ENCODE measurements at places on chromosomes 1 and 21.

DNA sequence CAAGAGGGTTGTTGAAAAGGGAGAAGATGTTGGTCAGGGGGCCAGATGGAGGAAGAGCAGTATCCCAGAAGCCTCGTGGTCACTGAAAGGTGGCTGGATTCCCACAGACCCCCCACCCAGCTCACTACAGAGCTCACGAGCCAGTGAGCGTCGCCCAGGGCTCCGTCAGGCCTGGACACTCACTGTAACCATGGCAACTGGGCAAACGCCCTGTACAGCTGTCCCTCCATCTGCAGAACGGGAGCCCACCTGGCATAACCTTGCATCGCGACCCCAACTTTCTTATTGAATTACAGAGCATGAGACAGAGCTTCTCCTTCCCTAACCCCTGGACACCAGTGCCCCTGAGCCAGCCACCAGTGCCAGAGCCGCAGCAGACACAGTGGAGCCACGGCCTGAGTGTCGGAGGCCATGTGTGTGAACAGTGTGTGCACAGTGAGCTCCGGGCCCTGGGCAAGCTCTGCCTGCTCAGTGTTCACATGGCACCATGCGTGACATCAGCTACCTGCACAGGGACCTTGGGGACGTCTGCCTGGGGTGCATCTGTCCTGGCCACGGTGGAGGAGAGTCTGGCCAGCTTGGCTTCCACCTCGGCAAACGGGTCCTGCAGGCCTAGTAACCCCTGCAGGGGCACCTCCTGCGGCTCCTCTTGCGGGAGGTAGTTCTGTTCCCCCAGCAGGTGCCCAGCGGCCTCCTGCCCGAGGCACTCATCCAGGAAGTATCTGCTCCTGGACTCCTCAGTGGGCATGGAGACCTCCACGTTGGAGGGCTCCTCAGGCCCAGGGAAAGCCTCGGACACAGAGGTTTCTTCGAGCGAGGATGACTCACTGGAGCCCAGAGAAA, 25.9 kb upstream of the DDOST start:
- no peak for DNase-seq

DNA sequence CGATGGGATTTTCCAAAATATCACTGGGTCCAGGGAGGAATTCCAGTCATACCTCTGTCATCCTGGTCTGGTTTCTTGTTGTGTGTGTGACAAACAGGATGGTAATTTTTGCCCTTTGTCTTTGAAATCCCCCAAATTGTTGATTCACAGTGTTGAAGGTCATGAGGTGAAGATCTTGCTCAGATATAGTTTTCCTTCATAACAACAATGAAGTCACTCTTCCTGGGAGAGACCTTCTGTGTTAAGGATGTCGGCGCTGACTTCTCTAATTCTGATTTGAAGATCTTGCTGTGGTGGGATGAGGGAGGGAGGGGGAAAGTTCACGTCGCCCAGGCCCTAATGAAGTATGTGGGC, 32.2 kb upstream of the MPZL1 start:
- DNase-seq, result no peak

DNA sequence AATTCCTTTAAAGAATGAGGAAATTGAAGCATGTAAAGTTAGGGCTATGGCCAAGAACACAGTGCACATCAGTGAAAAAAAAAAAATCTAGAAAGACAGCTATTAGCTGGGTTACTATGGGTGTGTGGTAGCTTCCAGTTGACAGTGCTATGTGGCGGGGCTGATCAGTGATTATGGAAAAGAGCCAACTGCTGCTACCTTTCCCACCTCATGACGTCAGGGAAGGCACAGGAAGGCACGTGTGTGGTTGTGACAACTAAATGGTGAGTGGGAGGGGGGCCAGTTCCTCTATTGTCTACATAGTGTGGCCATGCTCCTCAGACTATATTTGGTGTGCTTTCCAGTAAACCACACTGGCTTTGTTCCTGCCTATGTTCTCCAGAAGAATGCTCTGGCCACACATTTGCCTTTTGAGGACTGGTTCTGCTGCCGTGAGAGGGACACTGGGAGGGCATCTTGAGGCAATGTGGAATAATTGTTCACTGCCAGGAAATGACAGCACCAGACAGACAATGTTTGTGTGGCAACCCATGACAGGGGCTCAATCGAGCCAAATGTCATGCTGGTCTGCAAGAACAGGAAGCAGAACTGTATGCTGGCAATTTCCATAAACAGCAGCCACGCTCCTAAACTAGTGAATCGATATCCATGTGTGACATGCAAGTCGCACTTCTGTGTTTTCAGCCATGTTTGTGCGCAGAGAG, 3.0 kb upstream of the SDE2 start:
- no peak for DNase-seq

DNA sequence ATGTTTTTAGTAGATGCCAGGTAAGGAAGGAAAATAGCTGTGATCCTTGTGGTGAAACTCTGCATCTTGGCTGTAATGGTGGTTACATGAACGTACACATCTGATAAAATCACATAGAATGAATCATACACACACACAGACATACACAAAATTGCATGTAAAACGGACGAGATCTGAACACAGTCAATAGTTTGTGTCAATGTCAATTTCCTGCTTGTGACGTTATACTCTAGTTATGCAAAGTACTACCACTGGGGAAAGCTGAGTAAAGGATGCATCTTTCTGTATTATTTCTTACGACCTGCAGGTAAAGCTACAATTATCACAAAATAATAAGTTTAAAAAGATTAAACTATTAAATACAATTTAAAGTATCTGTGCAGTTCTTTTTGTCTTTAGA, 493.7 kb upstream of the ZP4 start:
- DNase-seq, result no peak

DNA sequence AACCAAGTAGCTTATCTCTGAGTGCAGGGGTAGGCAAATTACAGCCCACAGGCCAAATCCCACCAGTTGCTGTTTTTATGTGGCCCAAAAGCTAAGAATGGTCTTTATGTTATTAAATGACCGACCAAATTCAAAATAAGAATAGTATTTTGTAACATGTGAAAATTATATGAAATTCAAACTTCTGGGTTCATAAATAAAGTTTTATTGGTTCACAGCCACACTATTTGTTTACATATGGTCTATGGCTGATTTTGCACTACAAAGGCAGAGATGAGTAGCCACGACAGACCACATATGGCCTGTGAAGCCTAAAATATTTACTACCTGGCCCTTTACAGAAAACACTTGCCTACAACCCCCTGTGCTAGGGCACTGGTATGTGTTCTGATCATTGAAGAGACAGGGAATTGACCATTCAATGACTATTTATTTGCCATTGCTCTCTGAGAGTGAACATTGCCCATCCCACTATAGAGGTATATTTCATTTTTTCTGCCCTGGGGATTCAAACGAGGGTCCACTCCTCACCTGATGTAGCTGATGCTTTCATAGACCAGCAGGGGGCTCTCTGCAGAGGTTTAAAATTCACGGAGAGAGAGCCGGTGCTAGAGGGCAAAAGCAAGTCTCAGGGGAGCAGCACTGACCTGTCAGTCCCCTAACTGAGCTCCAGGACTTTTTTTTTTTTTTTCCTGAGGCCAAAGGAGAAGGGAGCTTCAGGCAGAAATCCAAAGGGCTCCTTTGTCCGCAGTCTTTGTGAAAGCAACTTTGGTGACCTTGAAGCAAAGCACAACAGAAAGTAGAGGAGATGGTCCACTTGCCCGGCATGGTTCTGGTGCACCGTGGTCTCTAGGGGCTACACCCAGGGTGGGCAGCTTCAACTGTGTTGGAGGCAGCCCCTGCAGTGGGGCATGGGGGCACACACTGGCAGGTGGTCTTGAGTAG, 7.3 kb upstream of the GNL2 start:
- no peak for DNase-seq

DNA sequence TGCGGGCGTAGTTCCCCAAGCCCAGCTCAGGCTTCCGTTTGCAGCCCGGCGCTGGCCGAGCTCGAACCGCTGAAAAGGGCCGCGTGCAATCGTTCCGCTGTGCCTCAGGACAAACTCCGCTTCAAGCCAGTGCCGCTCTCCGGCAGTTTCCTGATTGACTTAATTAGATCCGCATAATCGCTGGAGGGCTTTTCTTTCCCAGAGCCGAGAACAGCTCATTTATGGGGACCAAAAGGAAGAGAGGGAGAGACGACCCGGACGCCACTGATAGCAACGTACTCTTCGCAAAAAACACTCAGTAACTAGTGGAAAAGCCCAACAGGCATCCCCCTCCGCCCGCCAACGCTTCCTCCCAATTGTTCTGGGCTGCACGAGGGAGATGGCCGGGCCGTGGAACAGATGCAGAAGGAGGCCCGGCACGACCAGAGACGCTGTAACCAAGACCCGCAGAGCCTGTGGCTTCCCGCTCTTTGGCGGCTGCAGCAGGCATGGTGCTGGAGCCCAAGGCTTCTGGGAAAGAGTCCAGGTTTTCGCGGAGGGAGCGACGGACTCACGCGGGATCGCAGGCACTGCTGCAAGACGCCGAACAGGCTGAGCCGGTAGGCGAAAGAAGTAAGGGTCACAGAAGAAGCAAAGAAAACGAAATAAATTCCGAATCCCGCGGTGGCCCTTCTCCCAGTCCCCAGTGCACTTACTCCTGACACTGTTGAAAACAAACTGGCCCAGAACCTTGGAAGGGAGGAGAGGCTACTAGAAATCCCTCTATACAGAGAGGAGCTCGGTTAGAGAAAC, 3.6 kb upstream of the FOXD2 start:
- DNase-seq, result no peak

- no peak for DNase-seq
Observed at GRCh38 chr1:200075938-200076546, 48.5 kb downstream of the NR5A2 start.

DNA sequence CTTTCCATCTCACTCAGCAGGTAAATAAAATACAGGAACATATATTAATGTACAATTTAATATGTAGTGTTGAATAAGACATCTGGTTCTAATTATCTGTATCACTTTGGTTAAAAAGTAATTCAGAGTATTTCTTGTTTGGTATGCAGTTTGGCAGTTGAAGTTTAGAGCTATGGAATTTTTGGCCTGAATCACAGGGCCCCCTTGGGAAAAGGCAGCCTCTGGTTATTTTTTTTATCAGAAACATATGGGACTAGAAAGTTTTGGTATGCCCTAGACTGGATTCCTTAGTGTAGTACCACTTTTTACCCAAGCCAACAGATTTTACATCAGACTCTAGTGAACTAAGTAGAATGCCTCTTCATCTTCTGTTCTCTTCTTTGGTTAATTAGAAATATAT, 26.4 kb downstream of the CNST start:
- no peak for DNase-seq

DNA sequence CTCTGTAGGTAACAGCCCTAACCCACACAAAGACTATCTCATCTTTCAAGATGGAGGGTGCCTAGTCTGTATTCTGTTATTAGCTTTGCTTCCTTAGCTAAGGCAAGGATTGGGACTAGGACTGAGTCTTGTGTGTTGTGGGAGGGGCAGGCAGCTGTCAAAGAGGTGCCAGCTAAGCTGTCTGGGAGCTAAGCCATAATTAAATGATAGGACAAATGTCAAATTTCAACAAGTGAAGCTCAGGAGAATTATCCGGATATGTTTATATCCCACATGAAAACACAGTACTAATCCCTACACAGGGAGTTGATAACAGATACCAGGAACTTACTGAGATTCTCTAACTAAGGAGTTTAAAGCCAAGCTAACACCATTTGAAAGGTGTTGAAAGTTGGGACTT, 70.5 kb upstream of the NGF start:
- no peak for DNase-seq

DNA sequence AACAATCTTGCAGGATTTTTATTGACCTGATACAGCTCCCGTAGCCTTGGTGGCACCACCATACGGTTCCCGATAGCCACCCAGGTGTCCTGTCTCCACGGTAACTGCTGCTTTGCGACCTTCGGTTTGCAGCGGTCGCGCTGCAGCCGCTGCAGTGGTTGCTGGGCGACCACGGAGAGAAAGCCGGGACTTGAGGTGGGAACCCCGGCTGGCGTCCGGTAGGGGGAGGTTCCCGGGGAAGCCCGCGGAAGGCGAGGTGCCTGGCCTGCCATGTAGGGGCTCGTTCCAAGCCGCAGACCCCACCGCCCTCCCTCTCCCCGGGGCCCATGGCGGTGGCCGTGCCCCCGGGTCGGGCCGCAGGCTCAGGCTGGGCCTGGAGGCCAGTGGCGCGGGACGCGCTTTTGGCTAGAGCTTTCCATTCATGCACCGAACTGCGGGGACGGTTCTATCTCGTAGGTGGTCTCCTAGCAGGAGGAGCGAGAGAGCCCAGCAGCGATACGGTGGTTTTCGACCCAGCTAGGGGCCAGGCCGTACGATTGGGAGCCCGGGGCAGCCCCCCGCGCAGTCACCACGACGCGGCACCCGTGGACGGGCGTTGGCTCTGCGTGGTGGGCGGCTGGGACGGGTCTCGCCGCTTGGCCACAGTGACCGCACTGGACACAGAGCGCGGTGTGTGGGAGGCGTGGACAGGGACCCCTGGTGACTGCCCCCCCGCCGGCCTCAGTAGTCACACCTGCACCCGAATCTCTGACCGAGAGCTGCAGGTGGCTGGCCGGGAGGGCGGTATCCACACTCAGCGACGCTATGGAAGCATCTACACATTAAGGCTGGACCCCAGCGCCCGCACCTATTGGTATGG, at the start of gene KLHDC9:
Gene KLHDC9, plus strand, starts transcription at position 152 of the 859 bp plus-strand sequence. Its CDS starts 175 bp downstream, at position 327.
- peak; percentile 14 for DNase-seq

GRCh38 chr1:108077991-108078390, 113.0 kb upstream of the VAV3 start:
- DNase-seq, result no peak

GRCh38 chr21:44487831-44488230, 32.5 kb downstream of the LRRC3 start:
- no peak for DNase-seq

- peak; percentile 15 for DNase-seq
Observed at GRCh38 chr1:39666772-39667171, 5.1 kb downstream of the NT5C1A start.

DNA sequence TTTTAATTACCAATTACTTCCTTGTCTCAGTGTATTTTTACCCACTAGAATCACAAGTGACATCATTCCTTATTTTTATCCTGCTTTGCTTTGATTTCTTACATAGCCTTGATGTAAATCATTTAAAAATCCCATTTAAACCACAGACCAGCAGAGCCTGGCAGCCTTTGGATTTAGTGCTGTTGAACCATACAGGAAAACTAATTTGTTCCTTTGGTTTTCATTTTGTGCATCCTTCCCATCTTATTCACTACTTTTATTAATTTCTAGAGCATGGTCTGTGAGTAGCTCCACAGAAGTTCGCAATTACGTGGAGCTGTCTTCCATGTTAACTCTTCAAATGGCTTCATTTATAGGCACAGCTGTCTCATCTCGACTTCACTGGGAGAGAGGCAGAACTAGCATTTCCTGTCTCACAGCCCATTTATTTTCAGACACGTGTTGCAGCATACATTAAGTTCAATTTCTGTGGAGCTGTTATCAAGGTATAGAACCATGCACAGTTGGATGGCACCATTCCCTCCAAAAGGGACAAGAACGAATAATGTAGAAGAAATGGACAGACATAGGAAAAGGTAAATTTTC, 235.3 kb downstream of the MRPL39 start:
- DNase-seq, result no peak

- no peak for DNase-seq
Observed at GRCh38 chr1:231734417-231734816, 107.8 kb downstream of the DISC1 start.

DNA sequence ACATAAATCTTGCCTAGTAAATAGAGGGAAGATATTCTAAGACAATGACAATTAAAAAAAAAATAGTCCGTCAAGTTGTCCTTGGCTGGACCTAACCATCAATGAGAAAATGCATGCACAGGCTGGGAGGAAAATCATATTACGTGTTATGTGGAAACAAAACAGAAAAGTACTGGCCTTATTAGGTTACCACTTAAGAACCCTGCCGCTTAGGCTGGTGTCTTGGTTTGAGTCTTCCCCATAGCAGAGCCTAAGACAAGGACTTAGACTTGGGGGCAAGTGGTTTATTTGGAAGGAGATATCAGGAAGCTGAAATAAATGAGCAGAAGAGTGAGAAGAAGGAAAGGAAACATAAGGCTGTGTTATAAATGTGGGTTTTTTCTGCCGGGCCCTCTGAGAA, 186.4 kb downstream of the MRPL39 start:
- DNase-seq, result no peak

Data from activated naive CD8-positive, alpha-beta T cell treated with anti-CD3 and anti-CD28 coated beads, Interleukin-2, amount 50 U/mL, for 16 hours (primary cell).